ENCODE measurements at places on chromosomes 13 and 19. TPM values are rescaled to one million over a fixed set of nuclear protein-coding genes. Genes with fewer than 3 reads are reported as not detected.

DNA sequence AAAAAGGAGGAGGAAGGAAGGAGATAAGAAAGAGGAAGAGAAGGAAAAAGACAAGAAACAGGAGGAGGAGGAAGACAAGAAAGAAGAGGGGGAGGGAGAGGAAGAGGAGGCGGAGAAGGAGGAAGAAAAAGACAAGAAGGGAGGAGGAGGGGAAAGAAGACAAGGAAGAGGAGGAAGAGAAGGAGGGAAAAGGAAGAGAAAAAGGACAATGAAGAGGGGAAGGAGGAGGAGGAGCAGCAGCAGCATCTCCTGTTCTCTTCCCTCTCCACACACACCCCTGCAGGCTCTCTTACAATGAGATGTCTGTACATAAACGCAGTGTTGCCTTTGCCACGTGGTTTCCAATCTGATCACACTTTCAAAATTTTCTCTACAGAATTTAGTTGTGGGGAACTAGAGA is 66.6 kb downstream of the RUBCNL start:
- no peak for DNase-seq

Gene BEST2
- total RNA-seq = not detected

Gene ZNF607
- 10.9 TPM for total RNA-seq

Gene RNF126
- total RNA-seq = 54.5 TPM

- peak; percentile 92 for DNase-seq
These were observed at the start of gene CBLC for GRCh38 chr19:44777715-44778347. Gene CBLC (plus strand): TSS chr19:44777890. CDS start chr19:44777932, 42 bp downstream.

DNA sequence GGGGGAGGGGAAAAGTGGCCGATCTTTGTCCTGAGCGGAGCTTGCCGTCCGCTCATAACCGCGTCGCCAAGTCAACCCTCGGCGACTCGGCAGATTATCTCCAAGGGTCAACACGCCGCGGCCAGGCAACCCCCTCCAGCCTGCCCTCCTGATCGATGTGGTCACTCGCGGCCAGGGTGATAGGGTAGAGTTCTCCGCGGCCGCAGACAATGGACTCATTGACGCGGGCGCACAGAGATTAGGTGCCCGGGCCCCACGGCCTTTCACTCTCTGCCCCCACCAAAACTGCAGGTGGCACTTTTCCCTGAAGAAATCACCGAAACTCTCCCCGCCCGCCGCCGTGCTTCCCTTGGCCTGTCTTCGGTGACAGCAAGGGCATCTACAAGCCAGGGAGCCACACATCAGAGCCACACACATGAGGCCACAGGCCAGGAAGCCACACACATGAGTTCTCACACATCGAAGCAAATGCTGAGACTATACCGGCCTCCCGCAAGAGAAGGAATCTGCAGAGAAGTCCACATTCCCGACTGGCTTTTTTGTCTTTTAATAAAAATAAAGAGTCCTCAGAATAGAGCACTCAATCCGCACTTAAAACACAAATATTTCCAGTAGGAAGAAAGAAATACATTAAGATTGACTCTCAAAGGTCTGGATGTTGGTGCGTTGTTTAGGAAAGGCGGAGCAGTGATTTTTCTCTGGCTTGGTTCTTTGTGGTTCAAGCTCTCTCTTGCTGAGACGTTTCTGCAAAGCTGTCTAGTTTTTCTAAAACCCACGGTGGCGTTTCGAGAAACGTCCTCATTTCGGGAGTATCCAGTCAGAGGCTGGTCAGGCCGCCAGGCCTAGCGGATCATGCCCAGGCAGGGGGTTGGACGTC is 1.5 kb upstream of the PDX1 start:
- DNase-seq = no peak

DNA sequence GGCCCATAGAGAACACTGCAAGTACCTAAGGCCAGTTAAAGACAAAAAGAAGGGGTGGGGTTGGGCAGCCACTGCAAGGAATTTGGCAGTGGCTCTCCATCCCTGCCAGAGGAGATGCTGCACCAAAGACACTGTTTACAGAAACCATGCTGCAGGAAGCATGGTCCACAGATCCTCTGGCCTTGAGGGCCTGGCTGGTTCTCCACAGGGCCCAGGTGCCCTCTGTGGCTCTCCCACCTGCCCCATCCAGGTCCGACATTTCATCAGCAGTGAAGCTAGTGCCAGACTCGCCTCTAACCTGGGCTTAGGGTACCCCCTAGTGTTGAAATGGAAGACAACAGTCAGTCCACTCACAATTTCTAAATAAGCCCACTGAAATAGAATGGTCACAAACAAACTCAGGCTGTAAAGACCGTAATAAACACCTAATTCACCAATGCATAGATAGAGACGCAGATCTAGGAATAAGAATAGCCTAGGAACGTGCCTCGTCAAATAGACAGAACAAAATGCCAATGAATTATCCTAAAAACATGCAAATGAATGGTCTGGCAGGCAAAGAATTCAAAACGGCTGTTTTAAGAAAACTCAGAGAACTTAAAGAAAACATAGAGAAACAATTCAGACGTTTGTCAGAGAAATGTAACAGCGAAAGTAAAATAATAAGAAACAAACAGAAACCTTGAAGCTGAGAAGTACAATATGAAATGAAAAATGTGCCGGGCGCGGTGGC is 23.3 kb downstream of the LYPD4 start:
- DNase-seq = no peak

Gene KCNN1
- 0.34 TPM for total RNA-seq

DNA sequence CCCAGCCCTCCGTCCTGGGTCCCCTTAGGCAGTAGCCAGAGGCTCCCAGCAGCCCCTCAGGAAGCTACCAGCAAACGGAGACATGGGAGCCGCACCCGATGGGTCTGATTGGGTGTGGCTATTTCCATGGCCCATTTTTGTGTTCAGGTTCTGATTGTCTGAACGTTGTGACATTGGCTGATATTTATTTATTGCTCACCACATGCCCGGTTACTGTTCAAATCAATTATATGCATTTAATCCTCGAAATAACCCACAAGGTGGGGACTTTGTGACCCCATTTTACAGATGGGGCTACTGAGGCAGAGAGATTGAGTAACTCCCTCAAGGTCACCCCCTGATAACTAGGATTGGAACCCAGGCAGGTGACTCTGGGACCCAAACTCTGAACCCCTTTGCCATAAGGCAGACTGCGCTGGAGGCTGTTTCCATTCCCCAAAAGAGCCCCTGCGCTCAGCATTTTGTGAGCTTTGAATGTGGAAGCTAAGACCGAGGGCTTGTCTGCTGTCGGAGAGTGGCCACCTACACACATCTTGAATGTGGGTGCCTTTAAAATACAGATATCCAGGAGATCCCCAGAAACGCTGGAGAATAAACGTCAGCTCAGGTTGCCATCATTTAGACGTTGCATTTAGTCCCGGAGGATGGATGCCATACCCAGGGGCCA is 13.6 kb upstream of the MCF2L start:
- no peak for DNase-seq

Gene LRP3
- total RNA-seq = 15.0 TPM

- no peak for DNase-seq
These were observed 117.6 kb downstream of the MIPEP start for GRCh38 chr13:23771552-23771951.
